DMS79 treated with DMSO at 0.1 percent for 48 hours (cell line): ENCODE measurements at places on chromosomes 5 and 9.

DNA sequence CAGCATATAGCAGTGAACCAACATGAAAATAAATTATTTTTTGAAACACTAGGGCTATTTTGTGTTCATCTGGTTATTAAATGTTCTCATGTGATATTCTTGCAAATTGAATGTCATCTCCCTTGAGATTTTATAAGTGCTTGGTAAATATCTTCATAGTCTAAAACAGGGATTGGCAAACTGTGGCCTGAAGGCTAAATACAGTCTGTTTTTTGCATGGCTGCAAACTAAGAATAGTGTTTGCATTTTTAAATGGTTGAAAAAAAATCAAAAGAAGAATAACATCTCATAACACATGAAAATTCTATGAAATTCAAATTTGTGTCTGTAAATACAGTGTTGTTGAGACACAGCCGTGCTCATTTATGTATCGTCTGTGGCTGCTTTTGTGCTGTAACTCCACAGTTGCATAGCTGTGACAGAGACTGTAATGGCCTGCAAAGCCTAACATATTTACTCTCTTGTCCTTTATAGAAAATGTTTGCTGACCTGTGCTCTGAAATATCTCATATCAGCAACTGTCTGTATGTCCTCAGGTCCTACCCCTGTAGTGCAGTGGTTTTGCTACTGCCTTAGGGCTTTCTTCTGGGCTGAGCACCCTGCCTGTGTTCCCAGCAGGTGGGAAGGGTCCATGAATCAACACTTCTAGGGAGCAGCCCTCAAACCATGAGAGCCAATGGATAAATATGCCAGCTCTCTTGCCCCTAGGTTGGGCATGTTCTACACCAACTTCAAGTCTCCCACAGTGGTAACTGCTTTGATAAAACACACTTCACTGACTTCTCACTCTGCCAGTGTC lies 41.7 kb upstream of the ARRDC3 start:
- DNase-seq, result peak; percentile 55

GRCh38 chr5:171188016-171188415 lies 121.0 kb upstream of the TLX3 start:
- DNase-seq, result no peak

DNA sequence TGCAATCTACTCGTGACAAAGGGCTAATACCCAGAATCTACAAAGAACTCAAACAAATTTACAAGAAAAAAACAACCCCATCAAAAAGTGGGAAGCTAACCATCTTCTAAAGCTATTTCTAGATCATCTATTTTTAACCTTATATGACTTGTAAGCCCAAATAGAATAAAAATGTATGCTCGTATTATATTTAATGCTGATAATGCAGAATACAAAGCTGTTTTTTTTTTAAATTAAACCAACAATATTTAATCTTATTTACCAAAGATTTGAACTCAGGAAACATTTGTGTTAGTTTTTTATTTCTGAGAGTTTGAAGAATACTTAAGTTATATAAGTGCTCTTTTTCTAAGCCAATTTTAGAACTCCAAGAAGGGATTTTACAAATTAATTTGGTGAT lies 652.1 kb downstream of the LRRC70 start:
- DNase-seq, result no peak

DNA sequence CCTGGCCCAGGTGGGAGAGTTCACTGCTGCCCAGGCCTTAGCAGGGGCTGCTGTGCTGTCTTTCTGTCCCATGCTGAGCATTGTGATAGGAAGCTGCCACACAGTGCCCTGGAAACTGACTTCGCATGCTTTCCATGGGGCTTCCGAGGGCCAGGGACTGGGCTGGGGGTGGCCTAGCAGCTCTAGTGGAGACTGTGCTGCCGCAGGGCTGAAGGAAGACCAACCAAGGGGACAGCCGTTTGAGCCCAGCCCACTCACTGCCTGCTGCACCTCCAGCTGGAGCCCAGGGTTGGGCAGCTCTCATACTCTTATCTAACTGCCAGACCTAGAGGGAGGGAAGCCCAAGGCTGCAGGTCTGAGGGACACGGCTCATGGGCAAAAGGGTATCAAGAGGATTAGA lies 79.2 kb downstream of the RGS3 start:
- no peak for DNase-seq

DNA sequence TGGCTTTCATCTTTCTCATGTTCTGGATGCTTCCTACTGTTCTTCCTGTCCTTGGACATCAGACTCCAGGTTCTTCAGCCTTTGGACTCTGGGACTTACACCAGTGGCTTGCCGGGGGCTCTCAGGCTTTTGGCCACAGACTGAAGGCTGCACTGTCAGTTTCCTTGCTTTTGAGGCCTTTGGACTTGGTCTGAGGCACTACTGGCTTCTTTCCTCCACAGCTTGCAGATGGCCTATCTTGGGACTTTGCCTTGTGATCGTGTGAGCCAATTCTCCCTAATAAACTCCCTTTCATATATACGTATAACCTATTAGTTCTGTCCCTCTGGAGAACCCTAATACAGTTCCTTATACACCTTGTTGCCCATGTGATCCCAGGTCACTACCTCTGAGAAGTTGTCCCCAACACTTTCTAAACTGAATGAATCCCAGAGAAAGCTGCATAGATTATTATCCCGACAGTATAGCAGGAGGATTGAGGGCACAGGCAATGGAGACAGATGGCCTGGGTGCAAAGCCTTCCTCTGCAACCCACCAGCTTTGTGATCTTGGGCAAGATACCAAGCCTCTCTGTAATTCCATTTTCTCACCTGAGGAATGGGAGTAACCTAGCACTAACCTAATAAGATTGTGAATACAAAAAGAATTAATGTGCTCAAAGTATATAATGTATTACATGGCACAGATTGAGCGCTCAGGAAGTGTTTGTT lies 449.6 kb upstream of the BRINP1 start:
- no peak for DNase-seq

DNA sequence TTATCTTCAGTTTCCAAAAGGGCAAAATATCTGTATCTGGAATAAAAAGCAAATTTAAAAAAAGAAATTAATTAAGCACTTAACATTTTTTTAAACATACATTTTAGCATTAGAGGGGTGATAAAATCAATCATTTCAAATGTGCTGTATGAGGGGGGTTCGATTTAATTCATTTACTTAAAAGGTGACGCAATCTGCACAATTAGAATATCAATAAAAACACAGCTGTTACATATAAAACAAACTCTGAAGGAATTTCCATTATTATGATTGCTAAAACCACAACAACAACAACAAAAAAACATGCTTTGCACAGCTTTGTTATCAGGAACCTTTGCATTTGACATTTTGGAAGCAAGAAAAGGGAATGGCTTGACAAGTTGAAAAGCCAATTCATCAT lies 71.6 kb upstream of the C6 start:
- DNase-seq, result no peak

- DNase-seq, result no peak
Measured at GRCh38 chr5:132856011-132856410, 10.3 kb downstream of the GDF9 start.

DNA sequence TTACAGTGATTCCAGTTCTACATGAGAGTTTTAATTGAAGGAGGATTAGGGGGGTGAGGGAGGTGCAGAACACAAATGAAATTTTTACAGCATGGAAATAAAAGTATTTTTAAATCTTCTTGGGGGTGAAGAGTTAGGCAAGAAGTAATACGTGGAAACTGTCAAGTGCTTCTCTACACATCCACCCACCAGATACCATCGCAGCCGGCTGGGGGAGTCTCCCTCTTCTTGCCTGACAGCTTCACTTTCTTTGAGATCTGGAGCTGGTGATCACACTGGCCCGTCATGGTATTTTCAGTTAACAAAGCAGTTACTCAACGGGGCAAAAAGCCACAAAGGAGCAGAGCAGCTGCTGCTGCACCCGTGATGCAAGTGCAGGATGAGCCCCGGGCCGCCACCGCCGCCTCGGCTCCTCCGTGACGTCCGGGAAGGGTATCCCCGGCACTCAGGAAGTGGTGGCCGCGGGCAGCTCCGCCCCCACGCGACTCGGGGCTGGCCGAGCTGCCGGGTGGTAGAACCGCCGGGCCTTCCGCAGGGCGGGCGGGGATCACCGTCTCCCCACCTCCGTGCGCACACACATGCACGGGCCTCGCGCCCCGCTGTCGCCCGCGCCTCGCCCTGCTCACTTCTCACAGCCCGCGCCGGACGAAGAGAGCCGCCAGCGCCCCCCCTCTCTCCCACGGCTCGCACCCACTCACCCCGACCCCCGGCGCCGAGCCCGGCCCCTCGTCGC lies 2.4 kb upstream of the NR4A3 start:
- peak; percentile 11 for DNase-seq

DNA sequence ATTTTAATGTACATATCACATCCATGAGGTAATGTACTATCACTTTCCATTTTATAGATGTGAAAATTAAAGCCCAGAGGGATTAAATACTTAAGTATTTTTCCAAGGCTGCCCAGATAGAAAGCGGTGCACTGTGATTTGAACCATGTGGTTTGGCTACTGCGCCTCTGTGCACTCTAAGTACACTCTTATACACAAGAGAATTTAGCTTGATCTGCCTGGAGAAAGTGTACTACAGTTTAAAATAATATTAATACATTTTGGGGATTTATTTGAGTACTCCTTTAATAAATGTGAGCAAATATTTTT lies 360.4 kb upstream of the ACTBL2 start:
- peak; percentile 1 for DNase-seq

DNA sequence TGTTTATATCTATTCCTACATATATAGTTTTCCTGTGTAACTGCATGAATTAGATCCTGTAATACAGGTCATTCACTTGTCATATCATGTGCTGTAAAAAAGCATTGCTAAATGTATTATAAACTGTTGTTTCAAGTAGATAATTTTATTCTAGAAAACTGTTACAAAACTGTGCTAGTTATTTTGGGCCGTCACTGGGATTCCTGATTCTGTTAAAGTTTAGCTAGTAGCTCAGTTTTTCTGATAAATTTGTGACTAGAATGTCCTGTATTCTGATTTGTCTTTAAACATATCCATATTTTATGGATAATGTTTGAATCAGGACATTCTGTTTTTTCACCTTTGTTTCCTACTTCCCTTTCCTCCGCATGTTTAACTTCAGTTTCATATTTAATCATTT lies 5.4 kb downstream of the SLF1 start:
- DNase-seq, result no peak

DNA sequence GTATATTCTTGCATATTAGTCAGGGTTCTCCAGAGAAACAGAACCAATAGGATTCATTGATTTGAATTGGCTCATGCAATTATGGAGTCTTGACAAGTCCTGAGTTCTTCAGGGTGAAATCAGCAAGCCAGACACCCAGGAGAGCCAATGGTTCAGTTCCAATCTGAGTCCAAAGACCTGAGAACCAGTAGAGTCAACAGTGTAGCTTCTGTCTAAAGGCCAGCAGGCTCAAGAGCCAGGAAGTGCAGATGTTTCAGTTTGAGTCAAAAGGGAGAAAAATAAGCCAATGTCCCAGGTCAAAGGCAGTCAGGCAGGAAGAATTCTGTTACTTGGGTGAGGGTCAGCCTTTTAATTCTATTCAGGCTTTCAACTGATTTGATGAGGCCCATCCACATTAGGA lies 37.8 kb upstream of the ANKRD34B start:
- no peak for DNase-seq

DNA sequence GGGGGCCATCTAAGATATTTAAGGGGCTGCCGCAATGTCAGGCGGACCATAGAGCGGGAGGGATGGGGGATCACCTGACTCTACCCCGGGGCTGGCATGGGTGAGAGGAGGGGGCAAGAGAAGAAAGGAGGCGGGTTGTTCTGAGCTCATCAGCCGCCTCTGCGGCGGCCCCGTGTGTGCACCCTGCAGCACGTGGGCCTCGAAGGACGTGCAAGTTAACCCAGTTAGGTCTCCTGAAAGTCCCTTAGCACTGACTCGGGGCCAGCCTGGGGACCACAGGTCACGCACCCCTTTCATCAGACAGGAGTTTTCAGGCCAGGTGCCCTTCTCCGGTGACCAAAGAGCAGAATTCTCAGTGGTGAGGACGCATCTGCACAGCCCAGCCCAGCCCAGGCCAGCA lies 58.0 kb downstream of the UBE2QL1 start:
- DNase-seq, result no peak

DNA sequence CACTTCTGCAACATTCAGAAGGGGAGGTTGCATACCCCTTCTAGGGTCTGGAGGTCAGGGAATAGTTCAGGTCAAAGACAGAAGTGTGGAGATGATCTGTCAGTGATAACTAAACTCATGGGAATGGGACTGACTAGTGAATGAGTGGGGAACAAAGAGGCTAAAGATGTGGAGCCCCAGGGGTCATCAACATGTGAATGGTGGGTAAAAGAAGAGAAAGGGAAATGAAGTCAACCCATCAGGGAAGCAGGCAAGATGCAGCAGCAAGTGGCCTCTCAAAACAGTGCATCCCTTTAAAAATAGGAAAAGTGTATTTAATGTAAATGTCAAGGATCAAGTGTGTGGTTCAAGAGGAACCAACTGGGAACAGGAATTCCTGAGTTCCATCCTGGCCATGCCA lies 69.9 kb downstream of the PLPPR1 start:
- no peak for DNase-seq

- DNase-seq, result no peak
Measured at GRCh38 chr5:122009436-122009835, 47.7 kb downstream of the SRFBP1 start.

GRCh38 chr5:159337016-159337955 lies 7.0 kb upstream of the IL12B start:
- no peak for DNase-seq

- no peak for DNase-seq
Measured at GRCh38 chr5:153101235-153102180, 389.0 kb upstream of the GRIA1 start.

- DNase-seq, result no peak
Measured at GRCh38 chr5:14534773-14535172, 46.8 kb upstream of the OTULINL start.

DNA sequence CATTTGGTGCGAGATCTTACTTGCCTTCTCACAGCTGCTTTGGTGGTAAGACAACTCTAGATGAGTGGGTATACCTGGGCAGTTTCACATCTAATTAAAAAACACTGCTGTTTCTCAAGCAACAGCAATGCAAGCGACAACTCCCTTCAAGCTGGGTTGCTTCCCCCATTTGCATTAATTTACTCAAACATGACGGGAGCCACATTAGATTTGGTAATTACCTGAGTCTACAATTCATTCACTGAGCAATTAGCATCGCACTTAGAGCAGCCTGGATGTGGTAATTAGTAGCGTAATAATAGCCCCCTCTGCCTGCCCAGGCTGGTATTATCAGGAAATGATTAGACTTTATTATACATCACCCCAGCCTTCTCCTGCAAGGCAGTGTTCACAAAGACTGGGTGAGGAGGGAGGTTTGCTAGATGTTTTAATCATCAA lies 73.4 kb downstream of the FBXO38 start:
- no peak for DNase-seq

DNA sequence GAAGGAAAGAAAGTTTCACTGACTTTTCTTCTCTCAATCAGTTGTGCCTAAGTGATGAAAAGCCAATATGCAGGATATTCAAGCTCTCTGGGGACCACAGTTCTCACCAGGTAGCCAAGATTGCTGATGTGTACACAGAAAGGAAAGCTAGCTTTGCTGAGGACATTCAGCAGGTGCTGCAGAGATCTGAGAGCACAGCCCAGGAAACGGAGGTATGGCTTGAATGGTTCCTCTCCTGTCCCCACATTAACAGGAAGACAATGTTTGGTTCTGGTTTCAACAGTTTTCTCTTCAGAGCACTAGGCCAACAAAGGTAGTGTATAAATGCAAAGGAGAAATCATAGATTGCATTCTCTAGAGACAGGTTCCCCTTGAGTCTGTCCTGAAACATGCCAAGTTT lies 69.6 kb downstream of the PTPDC1 start:
- DNase-seq, result no peak

GRCh38 chr9:97059626-97060025 lies 20.7 kb upstream of the CTSV start:
- DNase-seq, result no peak

GRCh38 chr9:88949961-88950340 lies 41.3 kb upstream of the S1PR3 start:
- DNase-seq, result peak; percentile 23

GRCh38 chr5:142819825-142820224 lies 49.6 kb downstream of the ARHGAP26 start:
- DNase-seq, result no peak
